ENCODE measurements at places on chromosomes 4 and X. TPM values are rescaled to one million over a fixed set of nuclear protein-coding genes. Genes with fewer than 3 reads are reported as not detected.

KLHL4 gene
- 11.5 TPM for total RNA-seq

SPACA5 gene
- total RNA-seq, result not detected

- no peak overlapping the region for H3K27ac ChIP-seq
- no peak for DNase-seq
- no peak overlapping the region for H3K4me3 ChIP-seq
Observed at GRCh38 chr4:7625071-7625470, 190.3 kb upstream of the PSAPL1 start.

DTHD1 gene
- total RNA-seq, result 7.6 TPM

SOX3 gene
- total RNA-seq, result 2.1 TPM

C4orf36 gene
- total RNA-seq, result 2.1 TPM

DNA sequence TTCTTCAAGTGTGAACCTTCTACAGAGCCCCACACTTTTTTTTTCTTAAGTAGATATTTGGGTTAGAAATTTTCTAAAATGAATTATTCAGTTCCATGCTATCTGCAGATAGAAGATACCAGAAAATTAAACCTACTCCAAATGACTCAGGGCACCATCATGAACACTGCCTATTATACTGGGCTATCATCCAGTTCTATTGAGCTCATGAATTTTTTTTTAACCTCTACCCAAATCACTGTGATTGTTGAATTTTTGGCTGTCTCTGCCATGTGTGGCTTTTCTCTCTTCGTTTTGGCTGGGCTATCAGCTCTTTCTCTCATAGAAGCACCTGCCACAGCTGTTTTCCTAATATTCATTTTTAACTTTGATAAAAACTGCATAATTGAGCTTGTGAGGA is 31.0 kb upstream of the SLC34A2 start:
- no peak overlapping the region for H3K27ac ChIP-seq
- no peak overlapping the region for H3K4me3 ChIP-seq
- H3K27me3 ChIP-seq, result no peaks in the 10 kb centered on the region
- H3K36me3 ChIP-seq, result no peaks in the 10 kb centered on the region

GRCh38 chrX:118221733-118222132 is 105.1 kb upstream of the KLHL13 start:
- no peak overlapping the region for H3K27ac ChIP-seq
- H3K36me3 ChIP-seq, result no peaks in the 10 kb centered on the region
- H3K4me3 ChIP-seq, result no peak overlapping the region
- DNase-seq, result no peak

DNA sequence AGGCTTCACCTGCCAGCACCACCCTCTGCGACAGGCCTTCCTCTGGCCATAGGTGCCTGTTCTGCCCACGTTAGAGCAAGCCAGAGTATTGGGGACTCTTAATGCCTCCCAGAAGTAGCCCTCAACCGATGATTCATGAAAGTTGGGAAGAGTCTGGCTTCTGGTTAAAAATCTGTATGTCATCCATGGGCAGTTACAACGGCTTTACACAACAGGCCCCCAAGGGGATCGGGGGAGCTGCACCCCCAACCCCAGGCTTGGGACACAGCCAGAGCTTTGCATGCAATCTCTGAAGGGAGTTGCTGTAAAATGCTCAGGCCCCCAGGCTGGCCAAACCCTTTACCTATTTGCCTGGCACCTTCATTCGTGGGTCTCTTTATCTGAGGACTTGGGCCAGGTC is 5.4 kb upstream of the CYTL1 start:
- DNase-seq, result no peak
- H3K27me3 ChIP-seq, result peaks cover 4% of the 10 kb centered on the region
- H3K4me1 ChIP-seq, result peaks cover 4% of the 10 kb centered on the region
- H3K36me3 ChIP-seq, result no peaks in the 10 kb centered on the region
- H3K4me3 ChIP-seq, result no peak overlapping the region

DNA sequence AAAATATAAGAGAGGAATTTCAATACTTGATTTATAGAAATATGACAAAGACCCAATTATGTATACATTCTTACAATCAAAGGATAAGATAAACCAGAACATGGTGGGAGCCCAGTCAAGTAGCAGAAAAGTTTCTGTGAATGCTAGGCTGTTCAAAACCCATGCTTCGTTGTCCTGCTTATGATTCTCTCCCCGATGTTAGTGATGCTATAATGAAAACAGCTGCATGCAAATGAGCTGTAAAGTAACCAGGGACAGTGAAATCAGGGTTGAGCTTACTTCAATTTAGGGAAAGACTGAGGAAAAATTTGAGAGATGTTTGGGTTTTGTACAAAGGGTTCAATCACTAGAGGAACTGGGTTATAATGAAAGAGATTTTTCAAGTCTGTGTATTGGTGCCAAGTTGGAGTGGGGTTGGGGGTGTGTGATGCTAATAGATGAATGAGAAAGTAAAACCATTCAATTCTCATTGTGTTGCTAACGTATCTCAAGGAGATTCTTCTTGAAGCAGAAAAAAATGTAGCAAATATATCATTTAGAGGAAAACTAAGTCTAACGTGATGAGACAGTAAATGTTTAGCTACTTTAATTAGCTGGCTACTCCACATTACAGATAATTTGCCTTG is 59.3 kb upstream of the PPP1R2C start:
- H3K27ac ChIP-seq, result no peak overlapping the region
- no peaks in the 10 kb centered on the region for H3K36me3 ChIP-seq
- no peak overlapping the region for H3K4me3 ChIP-seq
- no peaks in the 10 kb centered on the region for H3K27me3 ChIP-seq
- no peaks in the 10 kb centered on the region for H3K4me1 ChIP-seq
- peak; percentile 50 for DNase-seq

GRCh38 chr4:8002525-8003309 is 63.1 kb upstream of the AFAP1 start:
- no peak for DNase-seq
- H3K27ac ChIP-seq, result no peak overlapping the region
- H3K4me3 ChIP-seq, result no peak overlapping the region
- peaks cover 15% of the 10 kb centered on the region for H3K4me1 ChIP-seq

PCDH19 gene
- 31.2 TPM for total RNA-seq
